ENCODE measurements at places on chromosomes 2 and 18.
A peak's percentile ranks its signal among the peaks of the same experiment; 100 is the strongest.

DNA sequence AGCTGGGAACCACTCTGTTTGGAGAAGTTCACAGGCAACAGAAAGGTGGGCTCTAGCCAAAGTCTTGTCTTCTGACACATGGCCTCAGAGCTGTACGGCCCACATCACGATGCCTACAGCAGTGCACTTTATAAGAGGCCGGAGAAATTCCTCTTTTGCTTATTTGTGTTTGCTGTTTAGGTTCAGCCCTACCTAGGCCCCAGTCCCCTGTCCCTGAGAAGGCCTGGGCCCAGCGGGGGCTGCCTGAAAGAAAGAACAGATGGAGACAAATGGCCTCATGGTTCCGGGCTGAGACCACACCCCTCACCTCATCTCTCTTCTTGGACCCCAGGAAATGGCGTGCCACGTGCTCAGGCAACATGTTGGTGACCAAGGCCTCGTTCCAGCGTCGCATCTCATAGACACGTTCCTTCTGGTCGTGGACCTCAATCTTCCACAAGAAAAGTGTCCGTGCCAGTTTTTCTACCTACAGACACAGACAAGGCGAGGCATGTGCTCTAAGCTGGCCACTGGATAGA, 30.9 kb downstream of the CENPO start:
- DNase-seq, result no peak

GRCh38 chr2:69190743-69191404, 177.9 kb downstream of the ANTXR1 start:
- no peak for DNase-seq

DNA sequence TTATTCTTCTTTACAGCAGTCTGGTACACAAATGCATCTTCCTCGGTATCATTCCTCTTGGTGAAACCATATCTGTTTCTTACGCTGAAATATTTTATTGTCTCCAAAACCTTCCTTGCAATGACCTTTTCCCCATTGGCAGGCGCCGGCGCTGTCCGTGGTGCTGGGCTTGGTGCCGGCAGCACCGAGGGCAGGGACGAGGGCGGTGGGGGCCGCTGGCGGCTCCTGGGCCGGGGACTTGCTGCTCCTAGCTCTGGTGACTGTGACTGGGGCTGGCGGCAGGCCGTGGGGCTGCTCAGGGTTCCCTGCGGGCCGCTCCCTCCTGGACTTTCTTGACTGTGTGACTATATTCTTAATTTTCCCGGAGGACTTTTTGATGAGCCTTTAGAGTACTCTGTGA, 72.5 kb downstream of the GPR39 start:
- DNase-seq, result no peak

GRCh38 chr2:137096693-137097092, 331.3 kb downstream of the THSD7B start:
- no peak for DNase-seq

GRCh38 chr18:62073461-62074281, 113.2 kb downstream of the PIGN start:
- no peak for DNase-seq

- DNase-seq, result peak; percentile 50
These were observed 19.7 kb upstream of the STPG4 start for GRCh38 chr2:47174733-47175361.

GRCh38 chr2:239559417-239560261, 158.8 kb upstream of the HDAC4 start:
- DNase-seq, result no peak

GRCh38 chr2:19169134-19169768, 189.2 kb downstream of the OSR1 start:
- DNase-seq, result no peak

DNA sequence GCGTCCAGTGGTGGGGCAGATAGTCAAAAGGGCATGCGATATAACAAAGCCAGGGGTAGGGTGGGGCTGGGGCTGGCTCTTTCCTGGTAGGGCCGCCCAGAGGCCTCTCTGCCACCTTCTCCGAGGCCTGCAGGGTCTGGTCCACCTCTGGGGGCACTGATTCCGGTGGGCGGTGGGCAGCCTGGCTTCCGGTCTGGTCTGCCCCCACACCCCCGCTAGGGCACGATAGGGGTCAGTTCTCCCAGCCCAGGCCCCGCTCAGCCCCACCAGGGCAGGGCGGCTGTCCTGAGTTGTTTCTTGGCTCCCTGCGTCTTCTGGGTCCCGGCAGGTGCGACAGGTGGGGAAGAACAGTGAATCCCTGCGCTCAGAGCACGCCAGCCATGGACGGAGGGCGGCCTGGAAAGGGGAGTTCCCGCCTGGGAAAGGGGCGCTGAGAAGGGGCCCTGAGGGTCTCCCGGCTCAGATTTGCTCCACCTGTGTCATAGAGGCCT, 707 bp upstream of the ERFE start:
- no peak for DNase-seq

GRCh38 chr18:67305466-67305865, 211.1 kb downstream of the DSEL start:
- no peak for DNase-seq
